ENCODE measurements at places on chromosomes 6 and 20. TPM values are rescaled to one million over a fixed set of nuclear protein-coding genes. Genes with fewer than 3 reads are reported as not detected.
A peak's percentile ranks its signal among the peaks of the same experiment; 100 is the strongest.

GRCh38 chr6:107490566-107491137, 735 bp downstream of the SOBP start:
- peaks cover 20% of the 10 kb centered on the region for H3K4me1 ChIP-seq
- DNase-seq = no peak
- H3K36me3 ChIP-seq = no peaks in the 10 kb centered on the region
- H3K27me3 ChIP-seq = peaks cover 17% of the 10 kb centered on the region
- no peak overlapping the region for H3K4me3 ChIP-seq
- H3K27ac ChIP-seq = peak overlapping the region; percentile 80

DNA sequence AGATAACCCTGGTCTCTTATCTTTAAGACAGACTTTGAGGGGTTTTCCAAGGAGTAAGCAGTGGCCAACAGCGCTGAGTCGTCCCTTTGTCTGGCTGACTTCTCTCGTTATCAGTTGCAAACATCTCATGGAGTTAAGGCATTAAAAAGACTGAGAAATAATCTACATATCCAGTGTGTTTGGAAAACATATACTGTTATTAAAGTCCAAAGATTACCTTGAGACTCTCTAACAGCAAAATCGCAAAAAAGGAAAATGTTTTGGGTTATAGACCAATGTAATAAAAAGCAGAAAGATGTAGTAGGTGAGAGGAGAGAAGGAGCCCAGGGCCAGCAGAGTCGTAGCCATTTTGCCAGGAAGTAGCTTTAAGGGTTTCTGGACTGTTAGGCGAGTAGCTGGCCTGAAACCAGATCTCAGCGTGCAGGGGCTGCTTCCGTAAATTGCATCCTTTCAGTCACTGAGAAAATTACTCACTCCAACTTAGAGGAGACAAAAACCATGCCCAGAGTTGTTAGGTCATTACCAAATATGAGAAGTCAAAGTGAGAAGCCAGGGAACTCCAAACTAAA, 24.6 kb downstream of the MYLK4 start:
- no peaks in the 10 kb centered on the region for H3K36me3 ChIP-seq
- no peak overlapping the region for H3K4me3 ChIP-seq
- H3K4me1 ChIP-seq = peaks cover 7% of the 10 kb centered on the region
- H3K27me3 ChIP-seq = peaks cover 5% of the 10 kb centered on the region
- no peak for DNase-seq

GRCh38 chr6:43947860-43948259, 177.8 kb downstream of the VEGFA start:
- no peak for DNase-seq
- H3K27me3 ChIP-seq = peaks cover 2% of the 10 kb centered on the region
- H3K4me1 ChIP-seq = no peaks in the 10 kb centered on the region
- H3K36me3 ChIP-seq = peaks cover 9% of the 10 kb centered on the region
- no peak overlapping the region for H3K4me3 ChIP-seq
- no peak overlapping the region for H3K27ac ChIP-seq

- H3K4me3 ChIP-seq = peak overlapping the region; percentile 94
- DNase-seq = peak; percentile 93
- peaks cover 4% of the 10 kb centered on the region for H3K36me3 ChIP-seq
- peak overlapping the region; percentile 99 for H3K27ac ChIP-seq
These were observed 51.0 kb downstream of the SSR1 start for GRCh38 chr6:7261852-7262461.

GRCh38 chr6:3001773-3002293, 2.1 kb downstream of the NQO2 start:
- no peak for DNase-seq
- peaks cover 3% of the 10 kb centered on the region for H3K36me3 ChIP-seq
- H3K27me3 ChIP-seq = peaks cover 3% of the 10 kb centered on the region
- no peak overlapping the region for H3K4me3 ChIP-seq
- H3K4me1 ChIP-seq = no peaks in the 10 kb centered on the region

DNA sequence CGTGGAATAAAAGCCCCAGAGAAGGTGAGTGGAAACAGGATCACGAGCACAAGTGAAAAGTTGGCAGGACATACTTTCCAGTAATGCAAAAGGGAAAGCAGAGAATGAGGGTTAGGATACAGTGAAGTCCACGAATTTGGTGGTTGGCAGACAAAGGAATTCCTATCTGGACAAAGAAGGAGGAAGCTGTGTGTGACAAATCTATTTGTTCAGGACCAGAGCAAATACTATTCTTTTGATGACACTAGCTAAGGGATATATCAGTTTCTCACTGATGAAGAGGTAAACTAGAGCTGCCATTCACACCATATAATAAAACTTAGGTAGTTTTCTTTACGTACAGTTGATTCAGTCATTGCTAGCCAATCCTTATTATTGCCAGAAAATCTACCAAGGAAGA, 156.8 kb upstream of the GRIK2 start:
- H3K27me3 ChIP-seq = no peaks in the 10 kb centered on the region
- H3K27ac ChIP-seq = no peak overlapping the region
- no peak for DNase-seq
- no peaks in the 10 kb centered on the region for H3K4me1 ChIP-seq

GRCh38 chr6:24720131-24720603, 1.2 kb upstream of the C6orf62 start:
- peak overlapping the region; percentile 96 for H3K4me3 ChIP-seq
- H3K27me3 ChIP-seq = peaks cover 10% of the 10 kb centered on the region
- H3K4me1 ChIP-seq = peaks cover 21% of the 10 kb centered on the region
- peaks cover 4% of the 10 kb centered on the region for H3K36me3 ChIP-seq
- H3K27ac ChIP-seq = peak overlapping the region; percentile 100

Gene SPTLC3
- total RNA-seq = not detected

Gene PFDN4
- total RNA-seq = 51.6 TPM
